ENCODE measurements at places on chromosomes 1 and 21.

DNA sequence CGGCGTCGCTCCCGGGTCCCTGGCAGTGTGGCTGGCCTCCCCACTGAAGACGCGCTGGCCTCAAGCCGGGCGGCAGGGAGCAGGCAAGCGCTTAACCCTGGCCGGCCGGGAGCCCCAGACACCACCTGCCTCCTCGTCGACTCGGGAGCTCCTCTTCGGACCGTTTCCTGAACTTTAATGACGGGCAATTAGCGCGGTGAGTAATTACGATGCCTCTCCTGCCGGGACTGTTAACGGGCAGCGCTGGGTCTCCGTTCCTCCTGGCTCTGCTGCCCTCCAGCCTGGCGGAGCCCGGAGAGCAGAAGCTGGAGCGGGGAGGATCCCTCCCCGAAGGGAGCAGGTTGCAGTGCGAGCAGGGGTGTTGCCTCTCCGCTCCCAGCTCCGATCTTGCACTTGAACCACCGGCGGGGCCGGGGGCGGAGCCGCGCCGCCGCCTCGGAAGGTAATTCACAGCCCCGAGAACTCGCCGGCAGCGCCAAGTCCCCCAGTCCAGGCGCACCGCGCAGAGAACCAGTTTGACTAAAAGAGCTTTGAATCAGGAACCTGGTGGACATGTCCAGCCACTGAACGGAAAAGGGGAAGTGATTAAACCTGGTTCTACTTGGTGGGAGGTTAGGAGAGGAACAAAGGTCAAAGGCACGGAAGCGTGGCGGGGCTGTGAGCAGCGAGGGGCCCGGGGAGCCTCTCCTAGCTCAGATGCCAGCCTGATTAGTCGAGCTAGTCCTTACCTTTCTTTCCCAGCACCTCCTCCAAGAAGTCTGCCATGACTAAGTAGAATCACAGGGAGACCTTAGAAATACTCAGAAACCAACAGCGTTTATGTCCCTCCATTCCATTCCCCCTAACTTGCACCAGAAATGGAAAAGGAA lies 18.3 kb upstream of the PLEKHA6 start:
- DNase-seq: peak; percentile 73

DNA sequence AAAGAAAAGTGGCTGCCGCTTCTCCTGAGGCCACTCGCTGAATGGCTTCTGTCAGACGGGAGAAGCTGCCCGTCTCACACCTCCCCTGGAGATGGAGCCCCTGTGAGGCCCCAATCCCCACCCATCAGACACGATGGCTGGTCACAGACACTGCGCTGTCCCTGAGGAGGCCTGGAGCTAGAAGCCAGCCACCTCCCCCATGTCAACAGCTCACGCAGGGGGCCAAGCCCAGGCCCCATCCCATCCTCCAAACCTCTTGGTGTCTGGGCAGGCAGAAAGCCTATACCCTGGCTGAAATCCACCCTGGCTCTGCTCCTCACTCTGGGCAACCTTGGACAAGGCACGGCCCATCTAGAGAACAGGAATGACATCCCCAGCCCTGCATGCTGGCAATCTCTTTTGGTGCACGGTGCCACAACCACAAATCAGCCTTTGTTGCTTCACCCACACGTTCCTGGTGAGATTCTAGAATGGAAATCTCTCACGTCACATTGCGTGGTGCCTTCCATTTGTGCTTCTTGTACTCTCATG lies 273.9 kb upstream of the VAMP3 start:
- DNase-seq: no peak

DNA sequence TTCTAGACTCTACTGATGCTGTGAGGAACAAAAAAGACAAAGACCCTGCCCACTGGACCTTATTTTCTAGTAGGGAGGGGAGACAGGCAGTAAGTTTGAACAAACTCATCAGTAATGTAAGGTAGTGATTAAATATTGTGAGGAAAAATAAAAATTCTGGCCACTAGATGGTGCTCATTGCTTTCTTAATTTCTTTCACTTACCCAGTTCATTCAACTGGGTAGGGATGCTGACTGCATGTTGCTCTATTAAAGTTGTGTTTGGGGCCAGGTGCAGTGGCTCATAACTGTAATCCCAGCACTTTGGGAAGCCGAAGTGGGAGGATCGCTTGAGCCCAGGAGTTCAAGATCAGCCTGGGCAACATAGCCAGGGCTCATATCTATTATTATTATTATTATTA lies 6.3 kb upstream of the KYAT3 start:
- no peak for DNase-seq

GRCh38 chr1:235441159-235441685 lies 63.0 kb downstream of the B3GALNT2 start:
- DNase-seq: no peak

GRCh38 chr1:160154790-160155189 lies 3.4 kb downstream of the ATP1A4 start:
- no peak for DNase-seq

All from lower lobe of right lung (tissue), 2 donors.